ENCODE measurements at places on chromosomes 3 and 15.

GRCh38 chr15:78065284-78065872, 12.1 kb downstream of the TBC1D2B start:
- DNase-seq: no peak

- DNase-seq: no peak
Observed at GRCh38 chr15:48515500-48515899, 130.0 kb downstream of the FBN1 start.

DNA sequence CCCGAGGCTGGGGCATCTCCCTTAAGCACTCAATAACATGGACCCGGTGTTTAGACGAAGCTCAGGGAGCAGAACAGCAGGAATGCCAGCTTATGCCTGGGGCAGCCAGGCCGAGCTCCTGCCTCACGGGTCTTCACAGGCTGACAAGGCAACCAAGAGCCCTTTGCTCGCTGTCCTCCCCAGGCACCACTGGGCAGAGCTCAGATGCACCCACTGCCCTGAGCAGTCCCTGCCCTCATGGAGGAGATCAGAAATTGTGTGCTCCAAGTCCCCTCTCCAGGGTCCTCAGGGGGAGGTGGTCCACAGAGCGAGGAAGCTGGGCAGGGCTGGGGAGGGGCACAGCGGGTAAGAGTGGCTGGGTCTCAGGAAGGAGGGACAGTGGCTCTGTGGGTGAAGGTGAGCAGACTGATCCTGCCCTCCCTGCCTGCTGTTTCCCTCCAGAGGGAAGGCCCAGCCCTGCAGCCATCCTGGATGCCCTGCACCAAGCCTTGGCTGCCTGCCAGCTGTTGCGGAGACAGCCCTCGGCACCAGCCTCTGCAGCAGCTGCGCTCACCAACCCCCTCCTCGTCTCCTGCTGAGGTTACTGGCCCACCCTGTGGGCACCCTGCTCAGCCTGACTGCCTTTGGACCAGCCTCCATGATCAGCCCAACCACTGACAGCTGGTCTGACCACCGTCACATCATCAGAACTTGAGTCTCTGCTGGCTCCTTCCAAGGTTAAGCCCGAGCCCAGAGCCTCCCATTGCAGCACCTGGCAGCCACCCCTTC, 21.1 kb upstream of the GP9 start:
- DNase-seq: no peak

GRCh38 chr3:171966533-171967136, 72.7 kb upstream of the FNDC3B start:
- no peak for DNase-seq

- no peak for DNase-seq
Observed at GRCh38 chr3:7211740-7212139, 350.8 kb downstream of the GRM7 start.

- DNase-seq: no peak
Observed at GRCh38 chr3:143201045-143201444, 81.5 kb downstream of the CHST2 start.
